Stimulated activated CD4-positive, alpha-beta T cell treated with anti-CD3 and anti-CD28 coated beads, Interleukin-1b, Interleukin-23, amount 100 ng/mL, for 48 hours (primary cell): ENCODE measurements at places on chromosomes 13 and 19.

DNA sequence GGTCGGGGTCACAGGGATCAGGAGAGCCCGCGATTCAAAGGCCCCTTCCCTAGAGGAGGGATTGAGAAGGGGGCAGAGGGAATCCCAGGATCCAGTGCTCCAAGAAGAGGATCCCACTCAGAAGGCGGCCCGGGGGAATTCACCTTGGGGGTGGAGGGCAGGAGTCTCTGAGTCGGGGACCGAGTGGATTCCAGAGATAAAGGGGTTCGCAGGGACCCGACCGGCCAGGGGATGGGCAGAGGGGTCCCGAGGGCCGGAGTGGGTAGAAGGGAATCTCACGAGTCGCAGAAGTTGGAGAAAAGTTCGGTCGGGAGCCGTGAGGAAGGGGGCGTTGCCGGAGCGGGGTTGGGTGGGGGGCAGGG lies 261 bp downstream of the PRKD2 start:
- DNase-seq, result no peak

GRCh38 chr19:12884926-12885748 lies 1.9 kb downstream of the KLF1 start:
- DNase-seq, result peak; percentile 95

DNA sequence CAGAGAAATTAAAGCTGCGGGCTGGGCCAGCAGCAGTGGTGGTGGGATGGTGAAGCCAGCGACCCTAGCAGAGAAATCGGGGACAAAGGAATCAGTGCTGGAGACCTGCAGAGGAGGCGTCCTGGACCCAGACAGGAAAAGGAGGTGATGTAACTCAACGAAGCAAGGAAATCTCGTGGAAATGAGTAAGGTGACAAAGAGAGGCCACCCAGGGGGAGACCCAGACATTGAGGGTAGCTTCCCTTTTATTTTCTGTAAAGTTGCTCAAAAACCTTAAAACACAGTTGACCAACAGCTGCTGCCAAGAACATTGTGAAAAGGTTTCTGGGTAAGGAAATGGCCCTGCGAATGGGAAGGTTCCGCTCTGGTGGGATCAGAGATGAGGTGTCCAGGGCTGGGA lies 13.3 kb upstream of the RETN start:
- no peak for DNase-seq

DNA sequence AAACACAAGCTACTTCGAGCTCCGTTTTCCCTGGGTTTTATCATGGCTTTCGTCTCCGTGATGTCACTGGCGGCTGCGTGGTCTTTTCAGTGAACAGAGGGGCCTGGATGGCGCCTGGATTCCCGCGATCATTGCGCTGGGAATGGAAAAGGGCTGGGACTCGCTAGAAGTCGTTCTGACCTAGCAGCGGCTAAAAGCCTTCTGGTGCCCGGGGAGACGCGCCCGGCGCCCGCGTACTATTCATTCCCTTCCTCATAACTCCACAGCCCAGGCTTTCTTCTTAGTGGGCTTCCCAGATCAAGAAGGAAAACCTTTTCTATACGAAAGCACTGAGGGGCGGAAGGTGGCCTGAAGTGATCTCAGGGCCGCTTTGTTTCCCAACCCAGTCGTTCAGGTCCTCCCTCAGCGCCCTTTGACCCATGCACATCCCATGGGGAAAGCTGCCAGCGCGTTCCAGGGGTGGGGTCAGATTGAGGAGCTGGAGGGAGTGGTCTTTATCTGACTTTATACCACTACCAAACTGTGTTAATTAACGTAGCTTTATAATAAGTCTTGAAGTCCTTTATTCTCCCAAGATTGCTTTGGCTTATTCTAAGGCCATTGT lies 96.6 kb downstream of the ELF1 start:
- no peak for DNase-seq

- DNase-seq, result no peak
Observed at GRCh38 chr13:77034881-77035280, 7.9 kb upstream of the FBXL3 start.
